ENCODE measurements at places on chromosomes 16 and 17. TPM values are rescaled to one million over a fixed set of nuclear protein-coding genes. Genes with fewer than 3 reads are reported as not detected.

Gene CES3
- 247 TPM for total RNA-seq

Gene CIITA
- total RNA-seq, result 1.2 TPM

Gene TLCD2
- total RNA-seq, result 24.0 TPM

Gene STH
- not detected for total RNA-seq

- H3K4me3 ChIP-seq, result no peak overlapping the region
- no peak overlapping the region for H3K27ac ChIP-seq
- H3K27me3 ChIP-seq, result no peaks in the 10 kb centered on the region
- no peak for DNase-seq
Measured at GRCh38 chr17:76783146-76783545, 45.2 kb downstream of the MFSD11 start.

DNA sequence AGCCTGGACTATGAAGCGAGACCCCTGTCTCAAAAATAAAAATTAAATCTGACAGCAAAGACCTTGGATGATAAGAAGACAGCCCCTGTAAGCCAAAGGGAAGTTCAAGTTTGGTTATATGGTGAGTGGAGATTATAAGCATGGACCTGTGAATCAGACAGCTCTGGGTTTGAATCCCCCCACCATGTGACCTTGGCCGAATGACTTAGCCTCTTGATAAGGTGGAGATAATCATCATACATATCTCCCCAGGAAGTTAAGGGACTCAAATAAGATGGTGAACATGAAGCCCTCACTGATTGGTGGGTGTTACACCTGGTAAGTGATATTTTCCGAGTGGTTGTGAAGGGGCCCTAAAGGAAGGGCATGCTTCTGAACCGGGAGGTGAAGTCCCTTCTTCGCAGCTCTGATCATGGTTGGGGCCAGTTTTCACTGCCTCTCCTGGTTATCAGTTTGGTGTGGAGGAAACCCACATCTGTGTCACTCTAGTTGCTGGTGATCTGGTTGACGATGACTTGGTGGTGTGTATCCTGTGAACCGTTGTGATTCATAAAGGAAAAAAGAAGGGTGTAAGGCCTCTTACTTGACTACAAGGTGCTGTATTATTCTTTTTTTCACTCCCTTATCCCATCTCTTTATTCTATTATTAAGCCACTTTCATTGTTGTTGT, 61.7 kb upstream of the CLEC18A start:
- no peaks in the 10 kb centered on the region for H3K27me3 ChIP-seq
- H3K4me3 ChIP-seq, result no peak overlapping the region
- no peak for DNase-seq
- peak overlapping the region; percentile 87 for H3K27ac ChIP-seq

Gene ARHGAP27
- total RNA-seq, result 489 TPM

DNA sequence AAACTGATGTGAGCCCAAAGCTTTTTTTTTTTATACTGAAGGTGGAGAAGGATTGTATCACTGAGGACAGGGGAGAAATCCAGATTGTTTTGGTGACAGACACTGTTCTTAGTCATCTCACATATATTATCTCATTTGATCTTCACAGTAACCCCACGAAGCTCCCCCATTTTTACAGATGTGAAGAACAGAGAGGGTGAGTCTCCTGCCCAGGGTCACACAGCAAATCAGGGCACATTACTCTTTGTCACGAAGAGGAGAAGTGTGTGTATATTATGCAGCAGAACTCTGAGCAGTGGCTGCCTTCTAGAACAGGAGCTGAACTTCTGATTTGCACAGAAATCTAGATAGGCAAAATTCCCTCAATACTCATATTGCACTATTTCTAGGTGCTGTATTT, 504.3 kb downstream of the XYLT1 start:
- H3K4me1 ChIP-seq, result no peaks in the 10 kb centered on the region
- DNase-seq, result no peak
- no peaks in the 10 kb centered on the region for H3K36me3 ChIP-seq
- H3K27ac ChIP-seq, result no peak overlapping the region
- H3K27me3 ChIP-seq, result no peaks in the 10 kb centered on the region

Gene SECTM1
- total RNA-seq, result 127 TPM

- H3K27ac ChIP-seq, result no peak overlapping the region
- H3K36me3 ChIP-seq, result no peaks in the 10 kb centered on the region
- H3K4me3 ChIP-seq, result no peak overlapping the region
- no peaks in the 10 kb centered on the region for H3K4me1 ChIP-seq
- no peaks in the 10 kb centered on the region for H3K27me3 ChIP-seq
- no peak for DNase-seq
Measured at GRCh38 chr16:80580109-80580832, 39.5 kb downstream of the DYNLRB2 start.

Gene KCNH6
- 0.96 TPM for total RNA-seq

DNA sequence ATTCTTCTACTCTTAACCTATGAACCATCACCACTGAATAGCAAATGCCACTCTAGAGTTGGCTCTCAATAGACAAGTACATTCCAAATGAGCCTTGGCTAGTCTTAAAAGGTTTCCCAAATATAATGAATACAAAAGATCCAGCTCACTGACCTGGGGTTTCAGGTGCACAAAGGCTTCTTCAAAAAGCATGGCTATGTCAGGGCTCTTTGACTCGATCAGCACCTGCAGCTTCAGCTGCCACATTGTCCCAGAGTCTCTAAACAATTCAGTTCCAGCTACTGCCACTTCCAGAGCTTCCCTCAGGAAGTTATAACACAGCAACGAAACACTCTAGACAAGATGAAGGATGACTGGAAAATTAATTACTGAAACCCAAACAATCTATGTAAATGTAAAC, 16.0 kb upstream of the COPRS start:
- no peaks in the 10 kb centered on the region for H3K4me1 ChIP-seq
- no peak overlapping the region for H3K27ac ChIP-seq
- no peak overlapping the region for H3K4me3 ChIP-seq
- peaks cover 73% of the 10 kb centered on the region for H3K36me3 ChIP-seq

DNA sequence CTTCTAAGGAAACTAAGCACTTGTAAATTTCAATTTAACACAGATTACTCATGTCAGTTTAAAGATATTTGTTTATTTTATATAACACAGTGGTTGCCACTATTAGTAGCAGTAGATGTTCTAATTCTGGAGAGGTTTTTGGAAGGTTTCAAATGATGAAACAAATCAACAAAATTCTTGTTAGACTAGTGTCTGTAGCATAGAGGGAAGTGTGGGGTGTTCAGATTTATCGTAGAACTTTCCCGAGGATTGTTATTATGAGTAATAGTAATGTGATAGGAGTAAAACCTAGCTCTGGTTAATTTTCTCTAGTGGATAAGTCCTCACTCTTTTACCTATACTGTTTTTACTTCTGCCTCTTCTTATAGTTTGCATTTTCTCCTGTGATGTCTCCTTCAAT, 6.3 kb downstream of the GAN start:
- H3K27me3 ChIP-seq, result no peaks in the 10 kb centered on the region
- H3K27ac ChIP-seq, result no peak overlapping the region
- peaks cover 21% of the 10 kb centered on the region for H3K4me1 ChIP-seq
- no peaks in the 10 kb centered on the region for H3K36me3 ChIP-seq

GRCh38 chr17:82056729-82057621, 5.3 kb downstream of the GPS1 start:
- DNase-seq, result no peak
- H3K36me3 ChIP-seq, result peaks cover 7% of the 10 kb centered on the region
- H3K27ac ChIP-seq, result no peak overlapping the region
- H3K27me3 ChIP-seq, result no peaks in the 10 kb centered on the region

Gene C17orf78
- total RNA-seq, result not detected

DNA sequence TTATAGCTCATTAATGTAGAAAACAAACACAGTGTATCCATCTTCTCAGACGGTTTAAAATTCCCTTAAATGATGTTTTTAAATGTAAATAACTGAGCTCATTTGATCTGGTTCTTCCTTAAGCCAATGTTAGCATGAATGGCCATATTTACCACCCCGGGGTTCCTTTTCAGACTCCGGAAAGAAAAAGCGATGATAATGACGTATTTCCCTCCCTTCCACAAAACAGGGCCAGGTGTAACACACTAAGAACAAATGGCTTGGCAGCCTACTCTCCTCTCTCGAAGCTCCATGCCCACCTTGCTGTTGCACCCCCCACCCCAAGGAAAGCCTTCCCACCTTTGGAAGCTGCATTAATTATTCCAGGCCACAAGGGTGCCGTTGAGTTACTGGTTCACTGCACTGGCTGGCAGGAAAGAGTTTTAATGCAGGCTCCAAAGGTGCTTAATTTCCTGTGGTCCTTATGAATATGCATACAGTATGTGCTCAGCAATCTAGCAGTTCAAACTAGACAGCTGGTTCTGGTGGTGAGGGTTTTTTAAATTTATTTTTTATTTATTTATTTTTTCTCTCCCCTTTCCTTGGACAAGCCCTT, 378.9 kb downstream of the WWOX start:
- no peaks in the 10 kb centered on the region for H3K27me3 ChIP-seq
- DNase-seq, result no peak
- no peak overlapping the region for H3K27ac ChIP-seq
- H3K4me3 ChIP-seq, result no peak overlapping the region
- H3K4me1 ChIP-seq, result no peaks in the 10 kb centered on the region

Gene TEX19
- not detected for total RNA-seq

Gene SOST
- total RNA-seq, result not detected
